ENCODE measurements at places on chromosomes 1 and 21.
A peak's percentile ranks its signal among the peaks of the same experiment; 100 is the strongest.

DNA sequence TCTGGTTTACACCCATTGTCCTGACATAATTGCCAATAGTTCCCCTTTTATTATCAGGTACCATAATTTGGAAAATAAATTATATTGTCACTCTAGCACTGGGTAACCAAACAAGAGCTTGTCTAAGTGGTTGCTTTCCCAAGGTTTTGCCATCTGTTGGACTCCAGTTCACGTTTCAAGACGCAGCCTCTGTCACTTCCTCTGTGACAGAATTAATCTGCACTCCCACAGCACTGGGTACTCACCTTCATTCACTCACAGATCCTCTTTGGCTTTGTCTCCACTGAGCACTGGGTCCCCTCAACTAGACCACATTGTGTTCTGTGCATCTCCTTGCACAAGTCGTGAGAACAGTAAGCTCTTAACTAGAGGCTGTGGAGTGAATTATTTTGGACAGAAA is 123.6 kb upstream of the JUN start:
- no peak for DNase-seq

GRCh38 chr1:160633330-160633903 is 13.4 kb downstream of the SLAMF1 start:
- no peak for DNase-seq

DNA sequence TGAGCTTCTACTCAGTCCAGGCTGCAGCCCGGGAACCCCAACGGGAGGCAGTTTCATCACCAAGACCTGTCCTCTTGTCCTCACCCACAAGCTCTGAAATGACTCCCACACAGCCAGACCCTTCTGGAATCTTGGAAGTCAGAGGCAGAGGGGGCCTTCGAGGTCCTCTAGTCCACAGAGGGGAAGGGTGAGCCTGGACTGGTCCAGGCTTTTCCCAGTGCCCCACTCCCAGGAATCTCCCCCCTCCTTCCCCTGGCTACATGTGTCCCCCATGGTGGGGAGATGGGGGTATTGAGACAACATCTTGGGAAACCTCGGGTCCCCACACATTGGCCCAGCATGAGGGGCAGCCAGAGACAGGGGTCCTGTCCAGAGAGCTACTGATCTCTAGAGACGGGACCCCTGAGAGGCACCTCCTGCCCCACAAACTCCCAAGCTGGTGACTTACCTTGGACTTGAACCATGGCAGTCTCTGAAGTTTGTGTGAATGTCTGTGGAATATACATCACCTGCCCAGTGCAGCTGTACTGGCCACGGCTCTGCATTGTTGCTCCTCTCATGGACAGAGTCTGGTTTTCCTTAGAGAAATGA is 19.4 kb upstream of the SLAMF9 start:
- DNase-seq: no peak

DNA sequence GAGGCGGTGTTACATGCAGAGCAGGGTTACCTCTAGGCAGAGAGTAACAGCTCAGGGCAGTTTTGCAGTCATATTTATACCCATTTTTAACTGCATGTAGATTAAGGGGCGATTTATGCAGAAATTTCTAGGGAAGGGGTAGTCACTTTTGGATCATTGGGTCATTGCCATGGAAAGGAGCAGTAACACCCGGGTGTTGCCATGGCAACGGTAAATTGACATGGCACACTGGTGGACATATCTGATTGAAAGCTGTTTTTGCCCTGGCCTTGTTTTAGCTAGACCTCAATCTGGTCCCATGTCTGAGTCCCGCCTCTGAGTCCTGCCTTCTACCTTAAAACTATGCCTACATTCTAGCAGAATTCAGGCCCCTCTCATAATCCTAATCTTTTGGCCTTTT is 11.8 kb upstream of the USP1 start:
- DNase-seq: no peak

DNA sequence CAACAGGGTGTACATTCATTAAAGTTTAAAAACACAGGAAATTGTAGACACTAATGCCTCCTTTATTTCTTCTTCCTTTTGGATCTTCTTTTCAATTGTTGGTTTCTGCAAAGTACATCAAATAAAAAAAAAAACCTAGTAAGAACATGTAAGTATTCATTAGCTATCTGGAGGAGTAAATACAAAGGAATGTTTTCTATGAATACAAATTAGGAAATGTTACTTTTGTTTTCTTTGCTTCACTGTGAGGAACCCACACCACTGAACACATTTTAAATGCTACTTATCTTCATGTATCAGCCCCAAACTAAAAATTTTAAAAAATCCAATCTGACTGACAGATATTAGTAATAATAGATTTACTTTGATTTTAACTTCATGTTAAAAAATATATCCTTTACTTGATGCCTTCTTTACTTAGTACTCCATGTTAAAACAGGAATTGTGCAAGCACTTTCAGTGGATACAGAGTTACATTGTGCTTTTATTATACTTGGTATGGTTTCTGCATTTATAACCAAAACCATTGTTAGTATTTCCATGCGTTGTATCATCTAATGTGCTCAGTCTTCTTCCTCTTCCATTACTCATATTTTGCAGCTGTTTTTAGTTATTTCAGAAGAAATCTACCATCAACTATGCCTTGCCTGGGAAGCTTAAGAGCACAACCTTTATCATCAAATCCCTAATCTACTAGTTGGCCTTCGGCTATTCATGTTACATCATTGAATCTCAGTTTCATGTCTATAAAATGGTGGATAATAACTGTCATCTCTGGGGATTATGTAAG is 236.9 kb upstream of the DPYD start:
- DNase-seq: no peak

DNA sequence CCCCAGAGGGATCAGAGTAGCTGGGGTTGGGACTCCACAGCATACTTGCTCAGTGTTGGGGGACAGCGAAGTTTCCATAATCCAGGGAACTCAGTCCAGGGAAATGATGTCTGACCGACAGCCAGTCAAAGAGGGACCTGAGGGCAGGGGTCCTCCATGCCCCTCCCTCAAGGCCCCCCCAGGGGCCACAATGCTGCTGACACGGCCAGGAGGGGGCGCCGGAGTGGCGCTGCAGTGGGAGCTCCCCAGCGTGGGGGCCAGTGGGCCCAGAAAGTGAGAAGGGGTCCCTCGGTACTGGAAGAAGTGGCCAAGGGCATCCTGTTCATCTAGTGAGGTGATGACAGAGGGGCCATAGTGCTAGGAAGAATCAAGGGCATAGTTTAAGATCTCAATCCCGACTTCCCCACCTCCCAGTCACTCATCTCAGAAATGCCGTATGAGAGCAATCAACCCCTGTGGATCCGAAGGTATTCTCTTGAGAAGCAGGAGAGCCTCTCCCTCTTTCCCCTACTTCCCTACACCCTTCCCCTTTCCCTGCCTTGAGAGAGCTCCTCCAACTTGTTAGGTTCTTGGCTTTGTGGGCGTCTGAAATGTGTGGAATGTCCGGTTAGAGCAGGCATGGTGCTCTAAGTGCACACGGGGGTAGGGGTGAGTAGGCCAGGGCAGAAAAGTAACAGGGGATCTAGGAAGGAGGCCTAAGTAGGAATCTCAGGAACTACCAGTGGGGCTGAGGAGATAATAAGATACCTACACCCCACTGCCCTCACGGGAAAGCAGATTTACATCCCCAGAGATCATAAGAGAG is 4.1 kb downstream of the NUDT17 start:
- DNase-seq: no peak

- peak; percentile 67 for DNase-seq
Observed at GRCh38 chr1:27102707-27103468, 52.0 kb downstream of the SLC9A1 start.

DNA sequence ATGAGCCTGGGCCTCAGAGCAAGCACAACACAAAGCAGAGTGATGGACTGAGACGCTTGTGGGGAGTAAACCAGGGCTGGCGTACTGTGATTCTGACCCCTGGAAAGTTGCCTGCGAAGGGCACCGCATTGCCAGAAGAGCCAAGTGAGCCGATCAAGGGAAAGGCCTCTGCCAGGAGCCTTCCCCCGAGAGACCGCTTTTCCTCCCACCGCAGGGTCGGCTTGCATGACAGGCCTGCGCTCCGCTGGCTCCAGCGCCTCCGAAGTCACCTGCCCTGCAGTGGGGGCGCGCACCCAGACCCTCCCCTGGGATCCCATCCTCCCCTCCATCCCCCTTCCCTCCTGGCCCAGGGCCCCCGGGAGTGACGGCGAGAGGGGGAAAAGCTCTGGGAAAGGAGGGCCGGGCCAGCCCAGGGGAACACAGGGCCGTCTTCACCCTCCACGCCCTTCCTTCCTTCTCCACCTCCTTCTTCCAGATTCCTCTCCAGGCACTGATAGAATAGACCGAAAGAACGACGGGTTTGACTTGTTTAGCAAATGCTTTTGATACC is 165.0 kb downstream of the TRIM33 start:
- DNase-seq: no peak

DNA sequence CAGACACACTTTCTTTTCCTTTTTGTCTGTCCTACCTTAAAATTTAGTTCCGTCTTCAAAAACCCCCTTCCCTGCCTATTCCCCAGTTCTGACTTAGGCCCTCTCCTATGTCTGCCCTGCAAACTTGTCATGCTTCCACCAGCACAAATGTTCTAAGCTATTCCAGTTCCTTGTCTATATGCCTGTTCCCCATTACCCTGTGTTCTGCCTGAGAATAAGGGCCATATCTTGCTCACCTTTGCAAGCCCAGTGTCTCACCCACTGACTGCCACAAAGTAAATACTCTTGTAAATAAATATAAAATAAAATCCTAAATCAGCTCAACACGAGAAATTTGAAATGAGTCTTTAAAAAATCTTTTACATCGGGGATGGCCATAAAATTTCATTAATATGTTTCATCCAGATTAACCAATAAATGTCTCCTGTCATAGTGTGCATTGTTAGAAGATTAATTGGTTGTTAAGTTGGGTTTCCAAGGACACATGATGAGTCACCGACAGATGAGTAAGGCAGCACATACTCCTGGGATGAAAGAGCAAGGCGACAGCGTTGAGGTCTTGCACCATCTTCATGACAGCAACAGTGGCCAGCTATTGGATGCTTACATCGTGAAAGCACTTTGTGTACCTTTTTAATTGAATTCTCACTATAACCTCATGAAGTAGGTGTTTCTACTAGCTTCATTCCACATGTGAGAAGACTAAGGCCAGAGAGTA is 92.6 kb upstream of the NGF start:
- peak; percentile 69 for DNase-seq

GRCh38 chr1:227125929-227126545 is 185.9 kb downstream of the COQ8A start:
- DNase-seq: no peak

- DNase-seq: no peak
Observed at GRCh38 chr1:93738926-93739325, 57.3 kb upstream of the BCAR3 start.

GRCh38 chr1:66119148-66119547 is 326.5 kb downstream of the PDE4B start:
- no peak for DNase-seq

DNA sequence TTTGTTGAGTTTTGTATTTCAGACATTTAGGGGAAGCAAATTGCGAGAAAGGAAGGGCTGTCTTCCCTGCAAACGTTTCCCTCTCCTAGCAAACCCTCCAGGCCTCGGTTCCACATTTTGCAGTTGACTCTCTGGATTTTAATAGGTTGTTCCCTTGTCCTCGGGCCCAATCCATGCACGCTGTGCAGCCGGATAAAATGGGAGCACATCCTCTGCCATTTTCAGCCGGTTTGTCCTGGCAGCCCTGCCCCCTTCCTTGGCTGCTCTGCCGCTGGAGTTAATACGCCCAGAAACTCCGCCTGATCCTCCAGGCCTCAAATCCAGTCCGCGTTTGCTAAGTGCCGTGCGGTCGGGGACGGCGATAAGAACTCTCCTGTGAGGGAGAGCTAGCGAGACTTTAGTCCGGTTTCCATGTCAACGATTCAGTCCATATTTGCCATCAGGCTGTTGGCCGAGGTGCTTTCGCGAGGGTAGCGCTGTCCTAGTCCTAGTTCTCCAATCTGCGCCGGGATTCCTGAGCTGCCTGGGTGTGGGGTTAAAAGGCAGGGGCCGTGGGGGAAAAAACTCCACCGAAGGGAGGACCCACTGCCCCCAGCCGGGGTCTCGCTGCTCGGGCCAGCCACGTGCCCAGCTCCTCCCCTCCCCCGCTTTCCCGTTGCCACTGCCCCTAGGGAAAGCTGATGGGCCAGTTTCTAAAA is 2.9 kb upstream of the ARID1A start:
- DNase-seq: peak; percentile 92

GRCh38 chr21:34072145-34073031 is 990 bp upstream of the MRPS6 start:
- no peak for DNase-seq

GRCh38 chr1:53500204-53501064 is 41.2 kb downstream of the DMRTB1 start:
- DNase-seq: no peak

DNA sequence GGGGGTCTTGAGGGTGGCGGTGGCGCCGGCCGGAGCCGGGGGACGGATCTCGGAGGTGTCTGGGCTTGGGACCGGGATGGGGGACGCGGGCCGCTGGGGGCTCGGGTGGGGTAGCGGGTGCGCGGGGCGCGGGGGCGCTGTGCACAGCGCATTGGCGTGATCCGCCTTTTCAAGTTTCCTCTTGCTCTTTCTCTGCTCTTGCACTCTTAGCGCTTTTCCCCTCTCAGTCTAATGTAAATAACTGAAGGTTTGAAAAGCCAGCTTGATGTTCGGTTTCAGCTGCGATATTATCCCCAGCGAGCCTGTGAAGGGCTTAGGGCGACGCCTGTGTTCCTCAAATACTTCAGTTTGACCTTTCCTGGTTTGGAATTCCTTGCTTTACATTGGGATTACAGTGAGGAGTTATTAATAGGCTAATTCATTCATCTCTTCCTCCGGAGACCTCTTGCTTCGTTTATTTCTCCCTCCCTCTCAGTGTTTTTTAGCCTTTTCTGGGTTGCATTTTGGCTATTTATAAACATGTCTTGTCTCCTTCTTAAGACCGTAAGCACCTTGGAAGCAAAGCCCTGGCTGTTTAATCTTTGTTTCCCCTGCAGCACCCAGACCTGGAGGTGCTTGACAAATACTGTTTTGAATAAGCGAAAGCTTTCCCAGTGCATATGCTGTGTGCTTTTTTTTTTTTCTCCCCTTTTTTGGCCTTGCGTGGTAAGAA is 693 bp downstream of the RAB4A start:
- no peak for DNase-seq

DNA sequence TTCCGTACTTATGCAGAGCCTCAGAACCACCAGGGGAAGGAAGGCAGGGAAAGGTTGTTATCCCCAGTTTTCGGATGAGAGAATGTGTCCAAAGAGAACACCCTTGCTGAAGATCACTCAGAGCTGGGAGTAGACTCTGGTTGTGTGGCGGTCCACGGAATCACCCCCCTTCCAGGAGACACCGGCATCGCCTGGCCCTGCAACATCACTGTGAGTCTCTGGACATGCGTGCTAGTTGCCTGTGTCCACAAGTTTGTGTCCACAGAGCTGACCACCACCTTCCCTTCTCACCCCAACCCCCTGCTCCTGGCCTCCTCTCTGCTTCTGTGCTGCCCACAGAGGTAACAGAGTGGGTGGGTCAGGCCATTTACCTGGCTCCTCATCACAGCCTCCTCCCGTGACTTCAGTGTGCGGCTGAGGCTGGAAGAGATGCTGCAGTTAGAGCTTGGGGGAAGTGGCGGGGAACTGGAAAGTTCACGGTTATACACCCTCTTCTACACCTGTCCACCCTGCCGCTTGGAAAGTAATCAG is 7.3 kb downstream of the MYBPH start:
- no peak for DNase-seq

All from T1000 (cell line).